ENCODE measurements at places on chromosomes 5 and 9.

GRCh38 chr5:156582193-156582598 lies 255.2 kb downstream of the SGCD start:
- DNase-seq: no peak

DNA sequence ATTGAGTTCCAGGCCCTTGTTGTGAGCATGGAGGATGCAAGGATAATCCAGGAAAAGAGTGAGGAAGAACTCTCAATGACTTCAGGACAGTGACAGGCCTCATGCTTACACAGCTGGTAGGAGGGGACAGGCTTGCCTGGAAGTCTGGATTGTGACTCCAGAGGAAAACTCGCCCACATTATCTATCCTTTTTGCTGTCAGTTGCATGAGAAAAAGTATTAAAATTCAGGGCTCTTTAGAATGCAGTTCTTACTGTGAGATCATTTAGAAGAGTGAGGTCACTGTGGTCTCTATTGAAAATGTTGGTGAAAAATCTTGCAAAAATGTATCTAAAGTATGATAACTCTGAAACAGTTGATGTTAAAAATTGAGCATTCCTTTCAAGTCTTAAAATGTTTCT lies 30.5 kb downstream of the NTRK2 start:
- DNase-seq: no peak

DNA sequence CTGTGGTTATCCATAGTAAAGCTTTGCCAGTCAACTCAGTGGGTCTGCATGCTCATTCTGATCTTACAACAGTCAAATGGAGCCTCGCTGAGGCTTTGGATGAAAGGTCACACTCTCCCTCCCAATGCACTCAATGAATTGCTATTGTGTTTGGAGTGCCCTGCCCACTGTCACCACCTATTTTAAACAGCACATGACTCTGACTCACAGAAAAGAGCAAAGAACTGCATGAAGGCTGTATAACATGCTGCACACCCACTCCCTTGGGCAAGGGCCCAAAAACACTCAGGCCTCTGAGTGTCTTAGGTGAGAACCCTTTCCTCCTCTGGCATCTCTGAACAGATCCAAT lies 118.7 kb upstream of the CCDC112 start:
- DNase-seq: no peak

DNA sequence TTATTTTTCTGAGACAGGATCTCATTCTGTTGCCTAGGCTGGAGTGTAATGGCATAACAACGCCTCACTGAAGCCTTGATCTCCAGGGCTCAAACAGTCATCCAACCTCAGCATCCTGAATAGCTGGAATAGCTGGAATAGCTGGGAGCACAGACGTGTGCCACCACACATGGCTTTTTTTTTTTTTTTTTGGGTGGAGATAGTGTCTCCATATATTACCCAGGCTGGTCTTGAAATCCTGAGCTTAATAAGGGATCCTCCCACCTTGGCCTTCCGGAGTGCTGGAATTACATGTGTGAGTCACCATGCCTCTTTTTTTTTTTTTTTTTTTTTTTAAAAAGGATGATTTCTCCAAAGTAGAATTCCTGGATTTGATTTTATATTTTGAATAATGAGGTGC lies 60.7 kb downstream of the NSD1 start:
- no peak for DNase-seq

GRCh38 chr5:149916334-149917072 lies 28.1 kb downstream of the PDE6A start:
- no peak for DNase-seq

DNA sequence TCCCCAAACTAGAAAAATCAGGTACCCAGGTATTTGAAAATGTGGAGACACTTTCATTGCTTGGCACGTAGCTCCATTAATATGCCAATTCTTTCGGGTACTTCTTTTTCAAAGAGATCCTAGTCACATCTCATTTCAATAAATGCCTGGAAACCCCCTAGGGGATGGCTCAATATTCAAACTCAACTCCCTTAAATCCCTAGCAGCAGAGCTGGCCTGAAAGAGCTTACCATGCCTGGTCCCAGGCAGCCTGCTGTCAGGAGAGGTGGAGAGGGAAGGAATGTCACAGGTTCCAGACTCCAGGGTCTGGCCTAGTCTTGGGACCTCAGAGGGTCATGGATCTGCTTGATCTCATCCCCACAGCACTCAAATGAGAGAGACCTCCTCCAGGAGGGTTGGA lies 187.1 kb downstream of the SPOCK1 start:
- no peak for DNase-seq

DNA sequence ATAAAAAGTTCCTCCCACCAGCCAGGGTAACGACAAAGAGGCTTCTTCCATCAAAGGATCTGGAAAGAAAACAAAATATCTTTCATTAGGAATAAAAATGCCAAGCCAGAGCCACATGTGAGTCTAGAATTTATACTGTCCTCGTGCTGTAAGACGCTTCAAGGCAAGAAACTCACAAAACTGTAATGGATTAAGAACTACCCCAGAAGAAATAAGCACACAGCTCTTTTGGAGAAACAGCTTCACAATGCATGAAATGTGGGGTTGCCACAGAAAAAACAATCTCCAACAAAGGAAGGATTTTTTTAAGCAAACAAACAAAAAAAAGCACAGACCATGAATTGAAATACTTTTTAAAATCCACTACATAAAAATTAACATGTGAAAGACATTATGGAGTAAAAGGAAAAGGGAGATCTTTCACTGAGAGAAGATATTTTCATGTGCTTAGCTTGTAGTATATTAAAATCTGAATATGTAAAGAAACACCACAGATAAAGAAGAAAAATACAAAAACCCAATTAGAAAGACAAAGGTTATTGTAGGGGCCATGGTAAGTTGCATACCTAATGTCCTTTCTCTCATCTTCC lies 140.5 kb upstream of the NFIL3 start:
- DNase-seq: no peak

DNA sequence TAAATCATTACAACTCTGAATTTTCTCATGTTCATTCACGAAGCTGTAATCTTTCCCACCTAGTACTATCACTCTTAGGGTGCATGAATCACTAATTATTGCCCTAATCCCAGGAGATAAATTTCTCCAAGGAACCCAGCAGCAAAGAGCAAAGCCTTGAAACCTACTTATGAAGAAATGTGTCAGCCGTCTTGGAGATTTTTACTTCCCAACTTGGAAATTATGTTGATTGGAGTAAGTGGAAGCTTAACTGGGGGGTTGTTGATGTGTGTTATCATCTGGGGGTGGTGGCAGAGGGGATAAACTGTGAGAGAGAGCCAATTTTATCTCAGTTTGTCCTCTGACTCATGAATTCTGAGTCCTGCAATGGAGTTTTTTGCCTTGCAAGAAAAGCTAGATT lies 440.5 kb upstream of the WWC1 start:
- no peak for DNase-seq

DNA sequence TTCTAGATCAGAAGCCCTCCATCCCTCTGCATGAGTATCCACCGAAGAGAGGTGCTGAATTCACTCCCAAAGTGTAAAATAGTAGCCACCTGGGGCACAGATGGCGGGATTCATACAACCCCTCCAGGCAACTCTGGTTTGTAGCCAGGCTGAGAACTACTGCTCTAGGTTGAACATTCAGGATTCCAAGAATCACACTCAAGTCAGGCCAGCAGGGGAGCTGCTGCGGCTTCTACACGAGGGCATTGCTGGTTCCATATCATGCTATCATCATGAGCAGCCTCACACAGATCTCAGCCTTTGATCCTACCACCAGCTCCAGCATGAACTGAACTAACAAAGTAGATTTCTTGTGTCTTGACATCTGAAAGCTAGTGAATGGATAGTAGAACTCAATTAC lies 367.9 kb downstream of the DIRAS2 start:
- no peak for DNase-seq

- DNase-seq: no peak
Observed at GRCh38 chr5:120464627-120465435, 731 bp downstream of the PRR16 start.

GRCh38 chr9:95409650-95410426 lies 92.3 kb upstream of the FANCC start:
- DNase-seq: no peak

- no peak for DNase-seq
Observed at GRCh38 chr9:114722081-114722621, 40.2 kb upstream of the TEX48 start.

DNA sequence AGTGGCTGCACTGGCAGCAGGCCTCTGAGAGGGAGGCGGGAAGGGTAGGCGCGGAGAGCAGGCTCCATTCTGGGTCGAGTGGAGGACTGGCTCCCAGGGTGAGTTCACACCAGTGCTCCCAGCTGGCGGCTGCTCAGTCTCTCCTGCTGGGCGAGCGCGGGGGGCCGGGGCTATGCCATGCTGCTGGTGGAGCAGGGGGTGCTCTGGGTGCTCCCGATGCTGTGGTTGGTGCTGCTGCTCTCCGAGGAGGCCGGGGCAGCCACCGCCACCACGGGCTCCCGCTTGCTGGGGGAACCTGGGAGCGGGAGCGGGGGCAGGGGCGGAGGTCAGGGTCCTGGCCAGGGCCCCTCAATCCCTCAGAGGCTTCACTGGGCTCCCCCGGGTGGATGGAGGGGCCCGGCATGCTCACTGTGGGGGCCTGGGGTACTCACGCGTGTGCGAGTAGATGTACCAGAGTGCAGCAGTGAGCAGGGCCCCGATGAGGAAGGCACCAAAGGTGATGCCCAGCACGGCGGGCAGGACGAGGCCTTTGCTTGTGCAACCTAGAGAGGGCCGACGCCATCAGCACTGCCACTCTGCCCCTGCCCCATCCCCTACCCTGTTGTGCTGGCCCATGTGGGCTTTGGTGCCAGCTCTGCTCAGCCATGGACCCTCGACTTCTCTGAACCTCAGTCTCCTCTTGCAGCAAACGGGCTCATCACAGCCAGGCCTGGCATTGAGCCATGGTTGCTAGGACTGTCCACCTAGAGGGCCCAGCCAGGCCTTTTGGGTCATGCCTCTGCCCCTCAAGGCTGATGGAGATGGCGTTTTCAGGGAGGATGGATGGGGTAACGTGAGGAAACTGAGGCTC lies 13.1 kb downstream of the FPGS start:
- DNase-seq: no peak

DNA sequence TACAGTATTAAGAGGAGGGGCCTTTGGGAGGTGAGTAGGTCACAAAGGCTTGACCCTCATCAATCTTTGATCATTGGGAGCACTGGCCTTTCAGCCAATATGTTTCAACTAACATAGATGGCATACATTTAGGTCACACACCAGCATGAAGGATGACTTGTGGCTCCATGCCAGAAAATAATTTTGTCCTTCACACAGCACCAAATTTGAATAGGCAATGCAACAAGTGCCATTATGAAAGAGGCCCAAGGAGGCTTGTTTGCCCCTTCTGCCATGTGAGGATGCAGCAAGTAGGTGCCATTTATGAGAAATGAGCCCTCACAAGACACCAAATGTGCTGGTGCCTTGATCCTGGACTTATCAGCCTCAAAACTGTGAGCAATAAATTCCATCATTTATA lies 81.1 kb downstream of the JAKMIP2 start:
- no peak for DNase-seq

- no peak for DNase-seq
Observed at GRCh38 chr5:165201369-165201768, 1696.0 kb downstream of the MAT2B start.

GRCh38 chr5:17069995-17070511 lies 134.0 kb upstream of the MYO10 start:
- DNase-seq: no peak

- DNase-seq: no peak
Observed at GRCh38 chr5:57681942-57682341, 199.3 kb upstream of the ACTBL2 start.

GRCh38 chr9:84597131-84597530 lies 72.4 kb upstream of the NTRK2 start:
- no peak for DNase-seq

- no peak for DNase-seq
Observed at GRCh38 chr9:89171693-89172092, 6.9 kb downstream of the SHC3 start.

GRCh38 chr5:150627731-150628545 lies 12.5 kb upstream of the SYNPO start:
- DNase-seq: no peak

DNA sequence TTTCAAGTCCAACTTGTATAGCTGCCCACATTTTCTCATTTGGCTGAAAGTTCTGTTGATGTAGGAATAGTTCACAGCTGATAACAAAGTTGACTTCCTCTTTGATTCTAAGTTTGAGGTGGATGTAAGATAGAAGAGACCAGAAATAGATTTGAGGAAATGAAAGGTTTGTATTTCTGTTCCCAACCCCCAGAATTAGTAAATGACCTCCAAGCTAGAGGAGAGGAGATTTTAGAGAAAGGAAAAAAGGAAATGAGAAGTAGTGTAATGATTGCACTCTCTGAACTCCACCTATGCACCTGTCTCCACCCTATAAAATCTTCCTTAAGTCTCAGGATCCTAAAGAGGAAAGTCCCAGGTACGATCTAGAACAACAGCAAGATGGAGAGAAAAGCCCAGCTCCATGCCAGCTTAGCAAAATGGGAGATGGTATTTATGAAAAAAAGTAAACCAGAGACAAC lies 130.4 kb upstream of the POC5 start:
- no peak for DNase-seq

DNA sequence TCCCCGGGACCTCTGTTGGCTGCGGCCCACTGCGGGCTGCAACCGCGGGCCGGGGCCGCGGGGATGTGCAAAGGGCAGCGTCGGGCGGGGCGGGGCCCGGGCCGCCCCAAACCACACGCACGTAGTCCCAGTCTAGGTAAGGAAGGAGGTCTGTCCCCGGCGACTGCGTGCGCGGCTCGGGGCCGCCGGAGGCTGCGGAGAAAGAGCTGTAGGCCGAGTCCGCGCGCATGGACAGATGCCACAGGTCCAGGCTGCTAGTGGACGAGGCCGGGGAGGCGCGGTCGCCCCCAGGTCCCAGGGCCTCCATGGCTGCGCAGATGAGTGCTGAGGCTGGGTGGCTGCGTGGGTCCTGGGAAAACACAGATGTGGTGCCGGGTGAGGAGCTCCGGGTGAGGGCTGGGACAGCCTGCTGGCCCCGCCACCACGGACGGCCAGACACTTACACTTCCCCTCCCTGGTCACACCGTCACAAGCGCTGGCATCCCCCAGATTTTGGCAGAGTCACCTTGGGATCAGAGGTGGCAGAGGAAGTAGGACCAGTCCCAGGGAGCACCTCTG lies 4.5 kb downstream of the SHROOM1 start:
- DNase-seq: no peak

DNA sequence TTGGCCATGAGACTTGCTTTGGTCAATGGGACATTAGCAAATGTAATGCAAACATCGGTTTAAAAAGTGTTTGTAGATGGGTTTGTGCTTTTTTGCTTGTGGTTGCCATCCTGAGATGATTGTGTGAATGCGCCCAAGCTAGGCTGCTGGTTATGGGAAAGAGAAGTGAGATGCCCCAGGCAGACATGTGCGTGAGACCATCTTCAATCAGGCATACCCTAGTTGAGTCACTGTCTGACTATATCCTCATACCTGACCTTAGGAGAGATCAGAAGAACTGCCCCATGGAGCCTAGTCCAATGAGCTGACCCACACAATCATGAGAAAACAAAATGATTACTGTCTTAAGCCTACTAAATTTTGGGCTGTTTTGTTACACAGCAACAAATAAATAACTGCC lies 36.8 kb upstream of the ZNF608 start:
- no peak for DNase-seq

Data from DMS 273 treated with DMSO at 0.1 percent for 48 hours (cell line).